ENCODE measurements at places on chromosomes 13 and 19.

- peak; percentile 62 for DNase-seq
Measured at GRCh38 chr19:6108721-6109633, 1.3 kb downstream of the RFX2 start.

GRCh38 chr13:33953781-33954180 lies 135.8 kb downstream of the RFC3 start:
- no peak for DNase-seq

- no peak for DNase-seq
Measured at GRCh38 chr19:41307954-41308449, 2.0 kb upstream of the CCDC97 start.

GRCh38 chr19:8610041-8610935 lies at the start of gene ADAMTS10:
TSS of gene ADAMTS10 (minus strand) at chr19:8610715. CDS start at chr19:8605710, 5,005 bp downstream.
- peak; percentile 39 for DNase-seq

DNA sequence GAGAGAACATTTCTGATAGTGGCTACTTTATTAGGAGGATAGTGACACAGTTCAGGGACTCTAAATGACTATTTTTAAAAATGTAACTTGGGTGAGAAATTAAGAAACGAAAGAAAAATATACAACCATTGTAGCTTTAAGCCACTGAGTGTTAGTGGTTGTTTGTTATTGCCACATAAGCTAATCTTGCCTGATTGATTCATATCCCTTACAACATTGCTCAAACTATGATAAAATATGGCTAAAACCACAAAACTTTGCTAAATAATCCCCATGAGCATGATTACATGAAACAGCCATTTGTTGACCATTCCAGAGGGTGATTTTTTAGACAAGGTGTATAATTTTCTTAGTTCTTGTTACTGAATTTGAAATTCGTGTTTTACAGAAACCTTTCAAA lies 343.4 kb downstream of the SLITRK5 start:
- no peak for DNase-seq

DNA sequence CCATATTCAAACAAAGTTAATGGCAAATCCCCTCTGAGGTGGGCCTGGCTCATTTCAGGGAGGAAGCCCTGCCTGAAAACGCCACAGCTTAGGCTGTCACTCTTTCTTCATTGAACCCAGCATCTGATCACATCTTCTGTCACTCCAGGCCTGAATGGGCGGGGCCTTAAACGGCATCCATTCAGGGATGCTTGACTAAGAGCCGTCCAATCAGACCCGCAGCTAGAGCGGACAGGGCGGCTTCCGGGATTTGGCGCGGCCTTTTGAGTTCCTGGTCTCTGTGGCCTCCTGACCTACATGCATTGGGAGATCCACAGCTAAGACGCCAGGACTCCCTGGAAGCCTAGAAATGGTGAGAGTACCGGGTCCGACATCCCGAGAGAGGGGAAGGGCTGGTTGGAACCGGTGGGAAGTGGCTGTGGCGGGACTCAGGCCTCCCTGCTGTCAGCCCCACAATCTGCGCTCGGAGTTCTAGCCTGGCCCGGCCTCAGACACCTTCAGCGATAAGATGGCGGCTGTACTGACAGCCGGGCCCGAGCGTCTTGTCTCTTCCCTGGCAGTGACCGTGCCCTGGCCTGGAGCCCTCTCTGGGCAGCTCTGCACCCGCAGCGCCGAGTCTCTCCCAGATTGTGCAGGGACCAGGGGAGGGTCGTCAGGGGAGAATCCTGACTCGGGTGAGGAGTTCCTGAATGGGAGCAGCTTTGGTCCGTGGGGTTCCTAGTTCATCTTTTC lies at the start of gene ZNF723:
Gene ZNF723 (plus strand): TSS at position 261 of the 732 bp plus-strand sequence. CDS start 89 bp downstream, at position 350.
- DNase-seq, result no peak

GRCh38 chr19:2014731-2015607 lies 545 bp downstream of the BTBD2 start:
- DNase-seq, result peak; percentile 33

- no peak for DNase-seq
Measured at GRCh38 chr13:21823949-21824348, 153.1 kb downstream of the FGF9 start.
